ENCODE measurements at places on chromosomes 7 and 10. TPM values are rescaled to one million over a fixed set of nuclear protein-coding genes. Genes with fewer than 3 reads are reported as not detected.

C10orf53 gene
- not detected for total RNA-seq

NACAD gene
- total RNA-seq: 0.93 TPM

GRCh38 chr10:13707156-13707881, 120.6 kb downstream of the PRPF18 start:
- peak; percentile 70 for DNase-seq

GRCh38 chr7:5681423-5681822, 100.0 kb downstream of the RNF216 start:
- DNase-seq: no peak
